Natural killer cell treated with Interleukin-12 subunit alpha and Interleukin-12 subunit beta and Interleukin-15 and Interleukin-18, amount 100 ng/mL, for 72 hours (primary cell): ENCODE measurements at places on chromosomes 12 and 14.

DNA sequence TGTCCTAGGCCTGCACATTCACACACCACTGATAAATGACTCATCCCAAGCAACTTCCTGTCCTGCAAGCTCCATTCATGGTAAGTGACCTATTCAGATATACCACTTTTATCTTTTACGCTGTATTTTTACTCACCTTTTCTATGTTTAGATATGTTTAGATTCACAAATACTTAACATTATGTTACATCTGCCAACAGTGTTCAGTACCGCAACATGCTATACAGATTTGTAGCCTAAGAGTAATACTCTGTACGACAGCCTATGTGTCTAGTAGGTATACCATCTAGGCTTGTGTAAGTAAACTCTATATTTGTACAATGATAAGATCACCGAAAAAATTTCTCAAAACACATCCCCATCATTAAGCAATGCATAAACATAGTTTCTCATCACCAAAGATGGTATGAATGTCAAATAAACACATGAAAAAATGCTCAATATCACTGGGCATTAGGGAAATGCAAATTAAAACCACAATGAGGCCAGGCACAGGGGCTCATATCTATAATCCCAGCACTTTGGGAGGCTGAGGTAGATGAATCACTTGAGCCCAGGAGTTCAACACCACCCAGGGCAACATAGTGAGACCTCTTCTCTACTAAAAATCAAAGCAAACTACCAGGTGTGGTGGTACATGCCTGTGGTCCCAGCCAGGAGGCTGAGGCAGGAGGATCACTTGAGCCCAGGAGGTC is 20.7 kb downstream of the ATXN2 start:
- H3K36me3 ChIP-seq, result no peaks in the 10 kb centered on the region
- H3K27ac ChIP-seq, result no peak overlapping the region
- peaks cover 16% of the 10 kb centered on the region for H3K4me1 ChIP-seq
- H3K4me3 ChIP-seq, result no peak overlapping the region

- no peaks in the 10 kb centered on the region for H3K36me3 ChIP-seq
- DNase-seq, result no peak
- H3K4me1 ChIP-seq, result no peaks in the 10 kb centered on the region
- H3K27me3 ChIP-seq, result no peaks in the 10 kb centered on the region
- no peak overlapping the region for H3K4me3 ChIP-seq
Observed at GRCh38 chr12:90816353-90817089, 138.5 kb downstream of the CCER1 start.

DNA sequence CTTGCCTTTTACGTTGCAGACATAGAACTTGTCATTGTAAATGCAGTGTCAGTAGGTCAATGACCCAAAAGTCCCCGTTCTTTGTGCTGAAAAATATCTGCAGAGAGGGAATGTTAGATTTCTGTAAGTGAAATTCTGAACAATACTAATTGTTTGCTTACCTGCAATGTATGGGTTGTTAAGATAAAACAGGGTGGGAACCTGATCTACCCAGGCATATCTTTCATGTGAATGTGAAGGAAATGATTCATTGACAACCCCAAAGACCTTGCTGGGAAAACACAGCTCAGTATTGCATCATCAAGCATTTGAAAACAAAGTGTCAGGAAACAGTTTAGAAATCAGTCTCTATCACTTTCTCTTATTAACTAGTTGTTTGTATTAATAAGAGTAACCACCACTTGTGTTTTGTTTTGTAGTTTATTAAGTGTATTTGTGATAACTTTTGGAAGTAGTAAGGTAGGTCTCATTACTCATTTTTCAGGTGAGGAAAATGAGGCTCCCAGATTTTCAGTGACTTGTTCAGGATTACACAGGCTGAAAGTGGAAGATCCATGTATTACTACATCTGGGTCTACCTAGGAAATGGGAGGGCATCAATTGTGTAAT is 57.9 kb upstream of the SLC38A2 start:
- H3K36me3 ChIP-seq, result peaks cover 15% of the 10 kb centered on the region
- no peaks in the 10 kb centered on the region for H3K27me3 ChIP-seq
- peak overlapping the region; percentile 47 for H3K4me3 ChIP-seq
- peaks cover 13% of the 10 kb centered on the region for H3K4me1 ChIP-seq
- peak overlapping the region; percentile 88 for H3K27ac ChIP-seq

- H3K27ac ChIP-seq, result no peak overlapping the region
- H3K4me1 ChIP-seq, result no peaks in the 10 kb centered on the region
- peaks cover 25% of the 10 kb centered on the region for H3K27me3 ChIP-seq
- no peak overlapping the region for H3K4me3 ChIP-seq
- DNase-seq, result no peak
Observed at GRCh38 chr12:4978737-4979136, 64.9 kb upstream of the KCNA5 start.
